ENCODE measurements at places on chromosomes 6 and 20.

DNA sequence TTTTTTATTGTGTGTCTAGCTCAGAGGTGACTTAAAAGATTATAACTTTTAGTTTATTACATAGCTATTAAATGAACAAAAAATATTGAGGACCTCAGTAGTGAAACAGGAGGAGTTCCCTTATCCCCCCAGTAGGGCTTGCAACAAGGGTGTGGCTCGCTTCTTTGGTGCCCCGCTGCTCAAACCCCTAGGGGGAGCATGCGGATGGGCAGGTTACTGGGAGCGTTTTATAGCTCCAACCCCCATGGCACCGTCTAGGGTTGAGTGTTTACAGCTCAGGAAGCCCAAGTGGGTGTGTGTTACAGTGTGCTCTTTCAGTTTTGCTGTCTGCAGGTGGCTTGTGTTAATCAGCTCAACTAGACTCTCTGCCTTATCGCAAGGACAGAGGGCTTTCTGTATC is 1513.7 kb downstream of the GRIK2 start:
- DNase-seq, result no peak

GRCh38 chr6:144155529-144155928 is 5.2 kb downstream of the STX11 start:
- DNase-seq, result no peak

DNA sequence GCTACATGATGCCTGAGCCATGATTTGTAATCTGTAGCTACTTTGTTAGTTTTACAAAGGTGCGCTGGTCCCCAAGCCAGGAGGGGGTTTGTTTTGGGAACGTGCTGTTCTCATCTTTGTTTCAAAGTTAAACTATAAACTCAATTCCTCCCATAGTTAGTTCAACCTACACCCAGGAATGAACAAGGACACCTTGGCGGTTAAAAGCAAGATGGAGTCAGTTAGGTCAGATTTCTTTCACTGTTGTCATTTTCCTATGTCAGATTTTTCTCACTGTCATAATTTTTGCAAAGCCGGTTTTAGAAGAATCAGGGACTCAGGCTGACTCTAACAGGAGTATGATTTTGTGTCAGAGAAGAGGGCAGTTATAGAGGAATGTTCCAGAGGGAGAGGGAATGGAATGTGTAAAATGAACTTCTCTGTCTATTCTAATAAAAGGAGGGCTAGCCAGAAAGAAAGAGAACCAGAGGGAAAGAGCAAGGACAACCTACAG is 2.3 kb upstream of the GMPR start:
- no peak for DNase-seq

DNA sequence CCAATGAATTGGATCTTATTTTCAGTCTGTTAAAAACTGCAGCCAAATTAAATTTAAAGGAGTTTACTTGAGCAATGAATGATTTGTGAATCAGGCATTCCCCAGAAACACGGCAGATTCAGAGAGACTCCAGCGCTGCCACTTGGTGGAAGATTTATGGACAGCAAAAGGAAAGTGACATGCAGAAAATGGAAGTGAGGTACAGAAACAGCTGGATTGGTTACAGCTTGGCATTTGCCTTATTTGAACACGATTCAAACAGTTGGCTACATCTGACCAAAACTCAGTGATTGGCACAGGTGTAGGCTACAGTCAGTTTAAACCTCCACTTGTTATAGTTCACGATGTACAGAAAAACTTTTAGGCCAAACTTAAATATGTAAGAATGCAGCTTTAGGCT is 257.6 kb upstream of the IMPG1 start:
- DNase-seq, result no peak

GRCh38 chr6:139920027-139920775 is 545.8 kb upstream of the CITED2 start:
- peak; percentile 73 for DNase-seq

DNA sequence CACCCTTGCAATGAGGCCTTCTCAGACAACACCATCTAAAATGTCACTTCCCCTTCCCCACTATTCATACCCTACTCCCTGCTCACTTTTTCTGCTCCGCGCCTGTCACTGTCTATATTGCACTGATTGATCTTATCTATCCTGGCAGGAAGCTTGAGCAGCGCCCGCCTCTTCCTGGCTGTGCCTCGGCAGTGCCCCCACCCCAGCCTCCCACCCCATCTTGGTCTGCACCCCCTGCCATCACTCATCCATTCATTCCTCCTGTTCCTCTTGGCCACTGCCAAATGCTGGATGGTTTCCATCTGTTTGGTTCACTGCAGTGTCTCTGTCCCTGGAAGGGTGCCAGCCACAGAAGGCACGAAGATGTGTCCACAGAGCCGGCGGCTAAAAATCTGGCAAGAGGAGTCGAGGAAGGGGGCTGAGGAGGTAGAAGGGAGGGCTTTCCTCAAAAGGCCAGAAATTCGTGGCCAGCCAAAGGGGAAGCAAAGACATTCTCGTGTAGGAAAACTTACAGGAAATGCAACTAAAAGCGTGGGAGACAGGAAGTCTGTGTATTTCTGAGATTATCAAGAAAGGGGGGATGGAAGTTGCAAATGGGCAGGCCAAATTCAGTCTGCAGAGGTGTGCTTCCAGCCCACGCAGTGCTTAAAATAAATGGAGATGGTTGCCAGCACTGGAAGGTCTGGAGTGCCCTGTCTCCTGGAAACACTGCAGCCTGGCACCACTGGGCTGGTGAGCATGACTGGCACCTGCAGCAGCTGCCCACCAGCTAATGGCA is 27.6 kb downstream of the SYNJ2 start:
- DNase-seq, result peak; percentile 88

DNA sequence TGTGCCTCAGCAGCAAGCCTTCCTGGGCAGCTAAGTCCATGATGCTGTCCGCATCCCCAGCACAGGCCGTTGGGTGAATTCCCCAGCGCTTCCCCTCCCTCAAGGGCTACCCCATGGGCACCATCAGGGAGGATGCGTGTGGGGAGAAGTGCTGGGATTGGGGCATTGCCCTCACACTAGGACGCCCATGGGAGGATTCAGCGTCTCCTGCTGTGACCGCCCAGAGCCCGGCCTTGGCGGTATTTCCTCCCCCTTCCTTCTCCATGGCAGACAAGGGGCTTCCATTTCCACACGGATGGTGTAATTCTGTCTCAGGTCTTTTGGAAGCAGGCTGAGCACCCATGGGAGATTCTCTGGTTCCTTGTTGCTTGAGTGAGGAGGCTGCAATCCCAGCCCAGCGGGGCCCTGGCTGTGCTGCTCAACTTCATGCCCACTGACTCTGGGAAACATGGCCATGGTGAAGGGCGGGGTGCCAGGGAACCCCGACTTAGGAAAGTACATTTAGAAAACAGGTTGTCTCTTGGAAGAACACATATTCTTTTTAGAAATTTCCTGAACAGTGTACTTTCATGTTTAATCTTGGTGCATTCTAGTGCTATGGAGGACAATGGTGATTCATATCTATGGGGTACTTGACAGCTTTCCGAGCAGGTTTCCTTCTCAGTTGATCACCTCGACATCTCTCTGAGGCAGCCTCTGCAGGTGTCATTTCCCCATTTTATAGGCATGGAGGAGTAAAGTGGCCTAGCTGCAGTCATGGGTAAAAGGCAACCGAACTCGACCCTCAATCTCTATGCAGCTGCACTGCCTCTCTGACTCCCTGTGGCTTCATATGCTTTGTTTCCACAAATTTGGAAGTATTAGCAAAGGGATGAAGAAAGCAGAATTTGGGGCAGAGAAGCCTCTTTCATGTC is 178.2 kb upstream of the CST7 start:
- no peak for DNase-seq

- no peak for DNase-seq
Observed at GRCh38 chr20:25643716-25644115, 19.9 kb upstream of the NANP start.

DNA sequence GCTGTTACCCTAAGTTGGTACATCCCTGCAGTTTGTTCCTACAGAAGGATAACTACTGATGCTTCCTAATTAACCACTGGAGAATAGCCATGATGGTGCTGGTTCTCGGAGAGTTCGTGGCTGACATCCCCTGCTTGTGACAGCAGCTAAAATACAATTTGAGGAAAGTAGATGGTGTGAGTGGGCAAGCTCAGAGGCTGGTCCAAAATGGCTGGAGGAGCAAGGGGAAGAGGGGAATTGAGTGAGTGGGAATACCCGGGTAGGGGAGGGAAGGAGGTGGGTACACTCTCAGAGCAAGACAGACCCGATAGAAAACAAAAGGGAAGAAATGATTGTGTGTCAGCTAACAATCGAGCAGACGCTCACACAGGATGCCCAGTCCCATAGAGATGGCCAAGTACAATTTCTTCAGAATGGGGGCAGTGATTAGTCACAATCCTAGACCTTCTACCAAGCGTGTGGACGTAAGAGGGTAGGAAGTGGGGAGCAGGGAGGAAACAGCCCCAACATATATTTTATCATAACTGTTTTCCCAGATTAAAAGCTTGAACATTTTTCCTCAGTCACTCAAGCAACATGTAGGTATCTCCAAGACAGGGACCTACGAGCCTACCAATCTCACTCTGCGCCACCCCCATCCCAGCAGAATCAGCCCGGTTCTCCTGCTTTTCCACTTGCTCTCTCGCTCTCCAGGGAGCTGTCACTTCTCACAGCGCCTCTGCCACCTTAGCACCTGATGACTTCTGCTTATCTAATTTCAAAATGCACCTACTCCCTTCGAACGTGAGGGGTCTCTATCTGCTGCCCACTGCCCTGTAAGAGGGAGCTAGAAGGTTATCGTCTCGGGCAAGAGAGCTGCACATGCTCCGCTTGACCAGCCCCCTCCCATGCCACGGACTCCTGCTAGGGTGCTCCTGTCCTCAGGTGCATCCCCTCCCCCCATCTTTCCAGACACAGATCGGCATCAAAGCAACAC is 26.2 kb downstream of the RIPOR2 start:
- DNase-seq, result no peak

- DNase-seq, result peak; percentile 59
Observed at GRCh38 chr20:34363465-34364222, 571 bp downstream of the ITCH start.

- DNase-seq, result no peak
Observed at GRCh38 chr6:99605911-99606655, 550 bp upstream of the PRDM13 start.

DNA sequence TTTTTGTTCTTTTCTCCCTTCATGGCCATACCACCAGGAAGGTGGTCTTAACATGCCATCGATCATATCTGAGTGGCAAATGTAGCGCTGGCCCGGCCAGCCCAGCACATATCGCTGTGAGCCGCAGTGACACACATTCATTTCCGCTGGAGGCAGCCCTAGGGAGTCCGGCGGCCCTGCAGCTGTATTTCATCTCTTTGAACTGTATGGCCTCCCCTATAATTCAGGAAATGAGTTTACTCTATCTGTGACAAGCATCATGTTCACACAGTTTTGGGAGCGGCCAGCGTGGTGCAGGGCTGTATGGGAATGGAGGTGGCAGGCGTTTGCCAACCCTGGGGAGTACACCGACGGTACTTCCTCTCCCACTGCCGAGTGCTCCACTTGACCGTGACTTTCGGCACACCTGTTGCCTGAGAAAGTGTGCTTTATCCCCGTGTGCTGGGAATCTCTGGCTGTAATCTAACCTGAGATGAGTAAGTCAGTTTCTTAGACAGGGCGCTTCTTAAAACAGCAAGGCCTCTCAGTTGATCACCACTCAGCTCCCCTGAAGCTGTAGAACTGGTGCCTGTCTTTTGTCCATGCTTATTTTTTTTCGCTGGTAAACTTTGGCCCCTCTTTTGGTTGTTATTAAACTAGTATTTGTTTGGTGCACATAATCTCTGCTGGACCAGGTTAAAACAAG is 257.1 kb upstream of the TAB2 start:
- DNase-seq, result peak; percentile 45

DNA sequence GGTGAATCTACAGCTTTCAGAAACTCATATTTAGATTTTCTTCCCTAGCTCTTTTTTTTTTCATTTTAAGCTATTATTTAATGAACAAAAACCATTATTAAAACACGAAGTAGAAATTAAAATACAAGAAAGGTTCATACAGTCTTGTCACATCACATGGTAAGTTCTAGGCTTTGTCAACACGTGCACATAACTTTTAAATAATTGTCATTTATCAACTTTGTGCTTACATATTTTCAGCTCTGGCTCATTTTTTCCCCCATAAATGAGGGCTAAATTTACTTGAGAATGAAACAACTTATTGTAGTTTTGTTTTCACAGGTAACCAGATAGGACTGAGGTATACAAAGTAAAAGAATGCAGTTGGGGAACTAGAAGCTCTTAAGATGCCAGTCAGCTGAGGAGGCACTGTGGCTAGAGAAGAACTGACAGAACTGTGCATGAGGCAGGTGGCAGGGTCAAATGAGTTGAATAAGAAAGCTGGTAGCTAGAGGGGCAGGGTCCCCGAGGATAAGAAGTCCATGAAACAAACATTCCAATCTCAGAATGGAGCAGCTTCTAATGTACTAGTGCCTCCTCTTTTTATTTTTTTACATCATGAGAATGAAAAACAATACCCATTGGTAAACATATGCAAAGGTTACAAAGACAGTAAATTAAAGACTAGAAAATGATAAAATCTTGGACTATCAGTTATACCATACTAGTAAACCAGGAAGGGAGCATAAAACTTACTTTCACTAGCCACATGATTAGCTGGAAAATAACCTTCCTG is 141.5 kb downstream of the MYB start:
- DNase-seq, result no peak

GRCh38 chr20:19301843-19302242 is 89.4 kb downstream of the SLC24A3 start:
- DNase-seq, result no peak

GRCh38 chr6:53813096-53813495 is 18.3 kb downstream of the LRRC1 start:
- no peak for DNase-seq

DNA sequence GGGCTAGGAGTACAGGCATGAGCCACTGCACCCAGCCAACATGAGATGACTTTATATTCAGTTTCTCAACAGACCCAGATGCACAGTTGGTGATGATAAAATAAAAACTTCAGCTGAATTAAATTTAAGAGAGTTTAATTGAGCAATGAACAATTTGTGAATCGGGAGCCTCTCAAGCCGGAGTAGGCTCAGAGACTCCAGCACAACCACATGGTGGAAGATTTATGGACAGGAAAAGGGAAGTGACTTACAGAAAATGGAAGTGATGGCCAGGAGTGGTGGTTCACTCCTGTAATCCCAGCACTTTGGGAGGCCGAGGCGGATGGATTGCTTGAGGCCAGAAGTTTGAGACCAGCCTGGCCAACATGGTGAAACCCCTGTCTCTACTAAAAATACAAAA is 10.4 kb upstream of the BCAS4 start:
- DNase-seq, result peak; percentile 14

DNA sequence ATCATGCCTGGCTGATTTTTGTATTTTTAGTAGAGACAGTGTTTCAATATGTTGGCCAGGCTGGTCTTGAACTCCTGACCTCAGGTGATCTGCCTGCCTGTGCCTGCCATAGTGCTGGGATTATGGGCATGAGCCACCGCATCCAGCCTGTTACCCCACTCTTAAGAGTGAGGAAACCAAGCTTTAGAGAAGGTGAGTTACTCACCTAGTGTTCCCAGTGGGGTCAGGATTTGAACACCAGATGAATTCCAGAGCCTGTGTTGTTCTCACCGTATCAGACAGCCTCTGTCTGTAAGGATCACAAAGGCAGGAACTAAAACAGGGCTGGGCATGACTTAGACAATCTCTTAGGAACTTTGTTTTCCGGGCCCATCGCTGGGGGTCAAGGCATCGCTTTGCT is 9.4 kb upstream of the FANCE start:
- no peak for DNase-seq

Data from suppressor macrophage (primary cell).